ENCODE measurements at places on chromosomes 6 and 20.

- no peak for DNase-seq
Measured at GRCh38 chr6:146709036-146709622, 110.4 kb downstream of the ADGB start.

DNA sequence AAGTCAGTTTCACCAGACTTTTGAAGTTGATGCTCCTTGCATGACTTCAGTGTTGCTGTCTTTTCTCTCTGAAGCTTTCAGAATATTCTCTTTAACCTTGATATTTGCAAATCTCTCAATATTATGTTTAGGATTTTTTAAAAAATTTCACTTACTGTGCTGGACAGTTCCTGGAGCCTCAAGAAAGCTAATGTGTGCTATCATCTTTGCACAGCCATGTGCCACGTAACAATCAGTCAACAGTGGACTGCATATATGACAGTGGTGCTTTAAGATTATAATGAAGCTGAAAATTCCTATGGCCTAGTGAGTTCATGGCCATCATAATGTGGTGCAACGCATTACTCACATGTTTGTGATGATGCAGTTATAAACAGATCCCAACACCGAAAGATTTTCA is 59.1 kb upstream of the OGFRL1 start:
- DNase-seq: no peak

DNA sequence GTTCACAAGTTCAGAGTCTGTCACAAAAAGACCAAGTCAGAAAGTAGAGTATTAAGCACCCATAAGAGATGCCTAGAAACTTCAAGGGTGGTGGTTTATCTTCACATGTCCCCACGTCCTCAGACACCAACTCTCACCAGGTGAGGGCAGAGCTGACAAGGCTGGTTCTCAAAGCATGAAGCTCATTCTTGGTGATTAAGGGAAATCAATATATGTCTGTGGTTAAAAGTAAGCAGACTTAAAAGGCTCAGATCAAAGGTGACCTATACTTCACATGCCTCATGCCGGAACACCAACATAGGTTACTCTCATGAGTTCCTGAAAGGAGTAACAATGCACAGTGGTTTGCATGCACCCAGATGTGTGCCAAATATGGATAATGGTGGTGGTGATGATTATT is 27.0 kb downstream of the IL17A start:
- no peak for DNase-seq

GRCh38 chr6:148708707-148709106 is 38.1 kb upstream of the UST start:
- DNase-seq: no peak

DNA sequence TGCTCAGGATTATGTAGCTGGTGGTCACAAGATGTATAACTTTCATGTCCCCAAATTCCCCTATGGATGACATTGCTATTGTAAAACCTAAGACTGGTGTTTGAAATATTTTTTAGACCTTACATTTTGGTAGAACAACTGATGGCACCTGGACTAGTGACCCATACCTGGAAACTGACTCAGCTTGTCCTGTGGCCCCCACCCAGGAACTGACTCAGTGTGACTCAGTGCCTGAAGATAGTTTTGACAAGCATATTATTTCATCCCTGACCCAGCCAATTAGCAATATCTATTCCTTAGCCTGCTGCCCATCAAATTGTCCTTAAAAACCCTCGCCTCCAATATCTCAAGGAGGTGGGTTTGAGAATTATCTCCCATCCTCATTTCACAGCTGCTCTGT is 90.9 kb upstream of the GRIK2 start:
- no peak for DNase-seq

DNA sequence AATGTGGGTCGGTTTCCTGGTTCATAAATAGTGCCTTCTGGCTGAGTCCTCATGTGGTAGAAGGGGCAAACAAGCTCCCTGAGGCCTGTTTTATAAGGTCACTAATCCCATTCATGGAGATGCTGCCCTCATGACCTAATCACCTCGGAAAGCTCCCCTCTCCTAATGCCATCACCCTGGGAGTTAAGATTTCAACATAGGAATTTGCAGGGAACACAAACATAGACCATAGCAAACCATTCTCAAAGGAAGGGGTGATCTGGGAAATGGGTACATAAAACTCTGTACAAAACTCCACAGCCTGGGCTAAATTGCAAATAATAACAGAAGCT is 1.5 kb upstream of the ADTRP start:
- DNase-seq: no peak

DNA sequence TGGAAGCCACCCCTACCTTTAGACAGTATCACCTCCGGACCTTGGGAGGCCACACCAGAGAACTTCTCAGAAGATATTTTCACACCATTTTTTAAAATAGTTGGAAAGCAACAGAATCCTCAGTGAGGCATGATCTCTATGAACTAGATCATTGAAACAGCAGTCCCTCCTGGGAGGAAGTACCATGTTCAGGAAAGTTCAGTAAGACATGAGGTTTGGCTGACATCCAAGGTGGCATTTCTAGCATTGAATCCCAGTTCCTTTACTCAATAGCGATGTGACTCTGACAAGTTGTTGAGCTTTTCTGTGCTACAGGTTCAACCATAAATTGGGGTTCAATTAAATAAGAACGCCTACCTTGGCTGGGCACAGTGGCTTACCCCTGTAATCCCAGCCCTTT is 169.0 kb downstream of the TBC1D7 start:
- peak; percentile 7 for DNase-seq

GRCh38 chr20:15445056-15445840 is 1107.8 kb upstream of the FLRT3 start:
- DNase-seq: no peak

DNA sequence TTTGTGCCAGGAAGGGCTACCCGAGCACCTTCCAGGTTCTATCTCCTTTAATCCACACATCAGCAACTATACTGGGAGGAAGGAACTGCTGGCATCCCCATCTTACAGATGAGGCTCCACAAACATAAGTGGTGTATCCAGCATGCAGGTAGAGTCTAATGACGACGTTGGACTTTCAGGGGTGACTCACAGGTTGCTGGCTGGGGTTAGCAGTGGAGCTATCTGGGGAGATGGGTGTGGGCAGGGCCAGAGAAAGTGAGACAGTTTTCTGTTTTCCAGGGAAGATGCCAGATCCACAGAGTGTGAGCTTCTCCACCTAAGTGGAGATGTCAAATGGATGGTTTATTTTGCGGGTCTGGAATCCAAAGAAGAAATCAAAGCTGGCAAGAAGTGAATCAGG is 31.8 kb downstream of the CDH22 start:
- no peak for DNase-seq

- no peak for DNase-seq
Measured at GRCh38 chr20:36818861-36819260, 45.3 kb upstream of the DSN1 start.

- DNase-seq: no peak
Measured at GRCh38 chr20:44402391-44403193, 47.1 kb downstream of the HNF4A start.

- no peak for DNase-seq
Measured at GRCh38 chr6:105364243-105364642, 38.6 kb downstream of the PREP start.

DNA sequence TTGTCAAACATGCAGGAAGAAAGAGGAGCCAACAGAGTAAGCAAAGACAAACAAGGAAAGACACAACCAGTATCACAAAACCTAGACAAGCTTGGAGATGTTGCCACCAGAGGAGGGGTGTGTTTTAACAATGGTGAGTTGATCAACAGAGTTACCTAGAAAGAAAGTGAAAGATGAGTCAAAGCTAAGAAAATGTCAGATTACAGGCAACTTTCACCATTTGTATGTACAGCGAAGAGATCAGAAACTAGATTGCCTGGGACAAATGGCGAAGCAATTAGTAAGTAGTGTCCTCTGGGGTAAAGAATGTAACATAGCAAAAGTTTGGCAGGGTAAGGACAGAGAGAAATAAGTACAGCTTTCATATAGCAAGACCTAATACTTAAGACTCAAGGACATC is 51.6 kb upstream of the POU3F2 start:
- no peak for DNase-seq

- no peak for DNase-seq
Measured at GRCh38 chr6:89965441-89966227, 71.4 kb downstream of the GJA10 start.

DNA sequence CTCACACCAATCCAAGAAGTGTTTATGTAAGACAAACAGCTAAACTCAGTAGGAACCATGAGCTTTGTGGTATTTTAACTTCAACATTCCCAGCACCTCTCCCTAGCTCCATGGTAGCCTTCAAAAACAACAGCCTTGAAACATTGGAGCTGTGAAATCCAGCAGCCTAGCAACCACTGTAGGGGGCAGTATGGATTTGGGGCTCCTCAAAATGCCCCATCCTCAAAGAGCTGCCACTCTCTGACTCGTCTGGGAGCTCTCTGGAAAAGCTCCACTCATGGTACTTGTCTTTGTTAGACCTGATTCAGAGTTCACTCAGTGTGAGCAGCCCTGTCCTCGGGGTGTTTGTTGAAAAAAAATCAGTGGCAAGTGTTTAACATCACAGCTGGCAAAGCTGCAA is 82.9 kb downstream of the KIF6 start:
- DNase-seq: no peak

GRCh38 chr6:87828044-87828443 is 126.0 kb upstream of the AKIRIN2 start:
- DNase-seq: no peak

- no peak for DNase-seq
Measured at GRCh38 chr6:145147981-145148749, 587.2 kb downstream of the EPM2A start.

- no peak for DNase-seq
Measured at GRCh38 chr6:88650029-88650619, 313.3 kb downstream of the RNGTT start.

DNA sequence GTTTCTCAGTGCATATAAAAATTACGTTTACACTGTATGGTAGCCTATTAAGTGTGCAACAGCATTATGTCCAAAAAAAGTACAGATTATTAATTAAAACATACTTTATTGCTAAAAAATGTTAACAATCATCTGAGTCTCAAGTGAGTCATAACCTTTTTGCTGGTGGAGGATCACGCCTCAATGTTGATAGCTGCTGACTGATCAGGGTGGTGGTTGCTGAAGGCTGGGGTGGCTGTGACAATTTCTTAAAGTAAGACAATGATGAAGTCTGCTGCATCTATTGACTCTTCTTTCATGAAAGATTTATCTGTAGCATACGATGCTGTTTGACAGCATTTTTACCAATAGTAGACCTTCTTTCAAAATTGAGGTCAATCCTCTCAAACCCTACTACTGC is 155.1 kb downstream of the BTBD9 start:
- DNase-seq: no peak

GRCh38 chr6:27129917-27130316 is 117.6 kb upstream of the PRSS16 start:
- no peak for DNase-seq

DNA sequence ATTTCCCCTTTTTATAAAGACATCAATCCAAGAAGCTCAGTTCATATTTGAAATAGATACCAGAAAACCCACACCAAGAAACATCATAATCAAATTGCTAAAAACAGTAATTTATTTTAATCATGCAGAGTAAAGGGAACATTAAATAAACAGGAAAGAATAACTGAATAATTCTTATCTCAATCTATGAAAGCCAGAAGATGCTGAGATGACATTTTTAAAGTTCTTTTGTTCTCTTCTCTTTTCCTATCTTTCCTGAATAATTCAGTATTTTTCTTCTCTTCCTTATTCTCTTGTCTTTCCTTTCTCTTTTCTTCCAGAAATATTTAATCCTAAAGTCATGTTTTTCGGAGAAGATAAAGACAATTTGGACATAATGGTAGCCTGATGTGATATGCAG is 259.0 kb upstream of the OPRM1 start:
- DNase-seq: no peak

GRCh38 chr6:108667993-108668392 is 107.3 kb downstream of the FOXO3 start:
- DNase-seq: no peak

- no peak for DNase-seq
Measured at GRCh38 chr20:8394308-8394945, 262.4 kb downstream of the PLCB1 start.

- DNase-seq: no peak
Measured at GRCh38 chr20:36967636-36968035, 16.1 kb upstream of the SAMHD1 start.

- no peak for DNase-seq
Measured at GRCh38 chr20:40617594-40617993, 71.4 kb downstream of the MAFB start.

DNA sequence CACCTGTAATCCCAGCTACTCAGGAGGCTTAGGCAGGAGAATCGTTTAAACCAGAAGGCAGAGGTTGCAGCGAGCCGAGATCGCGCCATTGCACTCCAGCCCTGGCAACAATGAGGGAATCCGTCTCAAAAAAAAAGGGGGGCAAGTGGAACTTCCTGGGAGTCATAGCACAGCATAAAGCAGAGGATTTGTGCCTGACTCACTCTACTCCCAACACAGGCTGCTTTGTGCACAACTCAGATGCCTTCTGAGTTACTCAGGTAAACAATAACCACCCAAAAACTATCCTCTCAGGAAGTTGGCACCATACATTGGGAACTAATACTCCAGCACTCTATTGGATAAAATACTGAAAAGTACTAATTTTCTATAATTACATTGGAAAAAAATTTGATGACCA is 2.5 kb upstream of the TMEM244 start:
- no peak for DNase-seq

DNA sequence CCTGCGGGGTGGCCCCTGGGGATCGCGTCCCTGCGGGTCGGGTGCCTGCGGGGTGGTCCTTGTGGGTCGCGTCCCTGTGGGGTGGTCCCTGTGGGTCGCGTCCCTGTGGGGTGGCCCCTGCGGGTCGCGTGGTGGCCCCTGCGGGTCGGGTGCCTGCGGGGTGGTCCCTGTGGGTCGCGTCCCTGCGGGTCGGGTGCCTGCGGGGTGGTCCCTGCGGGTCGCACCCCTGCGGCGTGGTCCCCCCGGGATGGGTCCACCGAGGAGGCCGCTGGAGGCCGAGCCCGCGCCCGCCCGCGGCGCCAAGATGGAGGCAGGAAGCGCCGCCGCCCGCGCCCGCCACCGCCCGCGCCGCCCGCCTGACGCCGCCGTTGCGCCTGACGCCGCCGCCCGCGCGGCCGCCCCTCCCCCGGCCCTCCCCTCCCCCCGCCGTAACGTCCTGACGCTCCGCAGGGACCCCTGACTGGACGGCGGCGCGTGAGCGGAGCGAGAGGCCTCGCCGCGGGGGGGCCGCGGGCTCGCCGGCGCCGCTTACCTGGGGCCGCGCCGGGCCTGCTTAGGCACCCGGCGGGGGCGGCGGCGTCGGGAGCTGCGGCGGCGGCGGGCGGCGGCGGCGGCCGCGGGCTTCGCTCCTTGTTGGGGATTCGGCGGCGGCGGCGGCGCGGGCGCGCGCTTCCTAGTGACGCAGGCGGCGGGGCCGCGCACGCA is at the start of gene GMEB2:
Gene GMEB2 (minus strand): TSS at position 678 of the 705 bp plus-strand sequence. CDS start 7,704 bp downstream, outside the sequence.
- no peak for DNase-seq

Measured in glomerular endothelial cell (primary cell).